Right atrium auricular region (tissue), 2 donors: ENCODE measurements at places on chromosomes 5 and 9. TPM values are rescaled to one million over a fixed set of nuclear protein-coding genes. Genes with fewer than 3 reads are reported as not detected.

- no peak for DNase-seq
Observed at GRCh38 chr5:68303038-68303738, 87.6 kb downstream of the PIK3R1 start.

DNA sequence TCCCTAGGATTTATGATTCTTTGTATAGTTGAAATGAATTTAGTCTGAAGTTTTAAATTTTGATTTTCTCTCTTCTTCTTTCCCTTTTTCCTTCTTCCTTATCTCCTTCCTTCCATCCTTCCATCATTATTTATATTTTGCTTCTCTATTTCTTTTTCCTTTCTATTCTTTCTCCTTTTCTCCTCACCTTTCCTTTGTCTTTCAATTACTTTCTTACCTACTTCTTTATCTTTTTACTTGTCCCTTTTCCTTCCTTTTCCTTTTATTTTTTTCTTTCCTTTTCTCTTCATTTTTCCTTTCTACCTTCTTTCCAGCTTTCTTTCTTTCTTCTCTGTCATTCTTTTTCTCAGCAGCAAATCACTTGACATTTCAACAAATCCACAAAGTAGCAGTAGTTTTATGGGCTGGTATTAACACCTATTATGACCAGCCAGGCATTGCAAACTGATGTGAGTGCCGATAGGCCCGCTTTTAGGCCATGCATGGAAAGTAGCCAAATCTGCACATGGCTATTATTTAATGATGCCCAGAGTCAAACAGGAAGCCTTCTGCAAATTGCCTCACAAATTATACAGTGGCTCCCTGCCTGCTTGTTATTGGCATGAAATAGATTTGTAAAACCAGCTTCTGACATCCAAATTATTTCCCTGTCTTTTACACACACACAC is 37.1 kb upstream of the NR3C1 start:
- DNase-seq: no peak

DNA sequence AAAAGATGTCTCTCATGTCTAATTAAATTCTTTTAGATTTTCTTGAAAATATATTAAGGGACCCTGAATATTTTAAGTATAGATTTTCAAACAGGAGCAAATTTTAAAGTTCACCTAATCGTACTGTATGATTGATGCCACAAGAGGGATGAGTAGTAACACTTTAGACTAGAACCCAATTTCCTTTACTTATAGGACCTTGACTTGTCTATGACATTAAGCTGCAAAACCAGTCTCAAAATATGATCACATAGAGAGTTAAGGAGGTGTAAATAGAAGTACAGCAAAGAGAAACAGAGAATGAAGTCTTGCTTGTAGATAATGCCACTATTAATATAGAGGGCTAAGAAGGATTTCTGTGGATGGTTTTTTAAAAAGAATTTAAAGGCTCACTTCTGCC is 312.9 kb upstream of the PRR16 start:
- no peak for DNase-seq

SLC36A3 gene
- total RNA-seq: not detected

GRCh38 chr5:130141659-130142320 is 237.5 kb downstream of the CHSY3 start:
- DNase-seq: no peak

DNA sequence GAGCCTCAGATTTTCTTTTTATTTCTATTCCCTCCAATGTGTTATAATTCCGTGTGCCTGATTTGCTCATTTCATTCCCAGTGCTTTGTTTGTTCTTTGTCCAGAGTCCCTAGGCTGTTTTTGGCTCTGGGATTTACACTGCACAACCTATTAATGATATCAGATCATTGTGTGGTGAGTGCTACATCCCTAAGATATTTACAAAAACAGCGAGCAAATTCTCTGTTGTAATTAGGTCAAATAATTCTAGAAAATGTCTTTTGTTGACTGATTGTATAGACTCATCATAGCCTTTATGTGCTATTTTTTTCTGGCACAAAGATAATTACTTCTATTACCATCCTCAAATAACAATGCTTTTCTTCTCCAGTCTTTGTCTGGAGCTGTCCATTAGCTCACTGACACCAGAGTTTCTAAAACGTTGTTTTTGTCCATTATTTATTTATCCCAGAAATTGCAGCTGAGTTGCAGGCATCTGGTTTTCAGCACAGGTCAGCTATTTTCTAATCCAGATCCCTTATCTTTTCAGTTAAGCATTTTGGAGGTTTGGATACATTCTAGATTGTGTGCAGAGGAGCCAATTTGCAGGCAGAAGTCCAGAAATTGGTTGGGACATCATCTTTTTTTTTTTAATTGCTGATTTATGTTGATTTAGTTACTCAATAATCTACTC is 379.9 kb upstream of the DMAC1 start:
- no peak for DNase-seq

- no peak for DNase-seq
Observed at GRCh38 chr5:3310541-3311261, 284.9 kb upstream of the IRX1 start.

DNA sequence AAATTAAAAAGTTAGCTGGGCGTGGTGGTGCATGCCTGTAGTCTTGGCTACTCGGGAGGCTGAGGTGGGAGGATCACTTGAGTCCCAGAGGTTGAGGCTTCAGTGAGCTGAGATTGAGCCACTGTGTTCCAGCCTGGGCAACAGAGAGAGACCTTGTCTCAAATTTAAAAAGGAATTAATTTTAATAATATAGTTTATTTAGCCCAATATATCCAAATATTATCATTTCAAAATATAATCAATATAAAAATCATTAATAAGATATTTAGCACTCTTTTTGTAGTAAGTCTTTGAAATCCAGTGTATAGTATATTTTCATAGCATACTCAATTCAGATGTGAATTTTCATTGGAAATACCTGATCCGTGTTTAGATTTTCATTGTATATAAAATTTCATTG is 43.2 kb upstream of the ORM1 start:
- DNase-seq: no peak

OR2V2 gene
- total RNA-seq: not detected

DNA sequence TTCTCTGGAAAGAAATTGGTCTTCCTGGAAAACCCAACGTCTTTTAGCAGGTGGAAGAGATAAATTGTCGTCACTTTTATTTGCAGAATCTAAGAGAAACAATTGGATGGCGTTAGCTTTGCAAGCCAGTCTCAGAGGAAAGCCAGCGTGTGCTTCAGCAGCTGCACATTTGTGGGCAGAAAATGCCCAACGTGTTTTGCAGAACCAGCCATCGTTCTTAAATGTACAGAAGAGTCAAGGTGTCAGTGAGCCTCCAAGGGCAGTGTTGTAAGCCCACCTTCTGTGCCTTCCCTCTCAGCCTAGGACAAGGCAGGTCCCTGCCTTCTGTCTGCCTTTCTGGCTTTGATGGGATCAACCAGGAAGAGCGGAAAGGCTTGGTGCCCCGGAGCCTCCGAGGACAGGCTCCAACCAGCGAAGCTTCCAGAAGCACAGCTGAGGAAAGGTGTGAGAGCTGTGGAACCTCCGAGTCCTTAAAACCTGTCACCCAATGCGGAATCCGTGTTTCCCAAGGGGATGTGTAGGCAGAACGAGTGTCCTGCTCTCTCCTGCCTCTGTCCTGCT is 116.0 kb upstream of the IRX2 start:
- DNase-seq: no peak

DNA sequence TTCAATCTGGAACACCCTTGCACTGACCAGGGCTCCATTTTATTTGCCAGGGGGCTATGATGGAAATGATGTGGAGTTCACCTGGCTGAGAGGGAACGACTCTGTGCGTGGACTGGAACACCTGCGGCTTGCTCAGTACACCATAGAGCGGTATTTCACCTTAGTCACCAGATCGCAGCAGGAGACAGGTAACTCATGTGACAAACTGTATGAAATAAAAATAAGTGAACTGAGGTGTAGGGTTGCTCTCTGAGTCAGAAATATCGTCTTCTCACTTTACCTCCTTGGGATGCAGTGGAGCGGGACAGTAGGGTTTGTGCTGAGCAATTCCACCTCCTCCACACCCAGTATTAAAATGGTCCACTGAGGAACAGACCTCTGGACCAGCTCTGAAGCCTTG is 22.1 kb downstream of the GABRP start:
- DNase-seq: no peak

- DNase-seq: no peak
Observed at GRCh38 chr5:142466195-142466971, 141.6 kb upstream of the SPRY4 start.

DNA sequence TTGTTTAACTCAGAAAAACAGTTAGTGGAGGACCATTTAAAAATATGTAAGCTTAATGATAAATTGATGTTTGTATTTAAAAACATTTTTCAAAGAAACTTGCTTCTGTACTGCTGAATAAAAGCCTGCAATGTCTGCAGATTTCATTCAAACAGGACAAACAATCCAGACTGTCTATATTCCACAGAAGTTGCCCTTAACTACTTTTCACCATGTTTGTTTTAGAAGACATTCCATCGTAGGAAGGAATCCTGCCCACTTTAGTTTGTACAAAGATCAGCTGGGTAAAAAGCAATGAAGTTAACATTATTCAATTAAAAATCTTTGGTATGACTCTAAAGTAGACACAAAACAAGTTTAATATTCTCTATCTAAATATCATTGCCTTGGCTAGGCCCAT is 195.7 kb upstream of the CCNH start:
- DNase-seq: no peak

GRCh38 chr5:42784132-42784531 is 27.5 kb downstream of the CCDC152 start:
- no peak for DNase-seq

GRCh38 chr9:69317894-69318293 is 7.1 kb upstream of the ENTREP1 start:
- no peak for DNase-seq

DNA sequence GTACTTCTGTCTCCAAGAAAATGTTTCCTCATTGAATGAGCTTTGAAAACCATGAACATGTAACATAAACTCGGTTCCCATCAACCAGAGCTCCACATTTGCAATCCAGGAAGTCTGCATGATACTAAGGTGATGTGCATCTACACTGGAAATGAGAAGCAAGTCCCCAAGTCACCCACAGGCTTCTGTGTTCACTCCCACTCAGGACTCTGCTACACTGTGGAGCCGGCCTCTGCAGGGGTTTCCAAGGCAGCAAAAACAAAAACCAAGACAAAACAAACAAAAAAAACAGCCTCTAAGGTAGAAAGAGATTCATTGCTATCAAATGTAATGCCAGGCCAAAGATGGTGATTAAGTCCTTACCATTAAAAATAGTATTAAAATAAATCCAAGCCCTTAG is 593.7 kb downstream of the IRX1 start:
- no peak for DNase-seq

DNA sequence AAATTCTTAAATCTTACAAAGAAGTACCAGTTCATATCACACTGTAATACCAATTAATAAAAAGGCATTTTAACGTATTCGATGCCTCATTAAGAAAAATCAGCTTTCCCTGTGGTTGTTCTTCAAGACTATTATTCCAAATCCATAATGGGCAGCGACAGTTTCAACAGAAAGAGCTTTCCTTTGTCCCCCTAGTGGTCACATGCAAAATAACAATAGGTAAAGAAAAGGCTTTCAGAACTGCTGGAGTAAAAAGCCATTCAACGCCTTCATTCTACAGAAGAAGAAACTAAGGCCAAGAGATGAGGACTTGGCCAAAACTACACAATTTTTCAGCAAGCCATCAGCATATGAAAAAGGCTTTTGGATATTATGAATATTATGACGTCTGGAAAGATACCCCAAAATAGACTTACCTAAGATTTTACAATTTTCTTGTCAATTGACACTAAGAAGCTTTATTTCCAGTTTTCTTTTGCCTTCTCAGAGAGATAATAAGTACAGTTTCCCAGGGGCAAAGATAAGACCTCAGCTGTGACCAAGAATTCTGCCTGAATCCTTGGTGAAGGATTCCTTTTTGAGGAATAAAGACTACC is 6.7 kb upstream of the CDH6 start:
- no peak for DNase-seq

GRCh38 chr5:39863926-39864552 is 439.3 kb upstream of the DAB2 start:
- DNase-seq: no peak

GRCh38 chr9:94014066-94014654 is 59.0 kb upstream of the BARX1 start:
- DNase-seq: no peak

DNA sequence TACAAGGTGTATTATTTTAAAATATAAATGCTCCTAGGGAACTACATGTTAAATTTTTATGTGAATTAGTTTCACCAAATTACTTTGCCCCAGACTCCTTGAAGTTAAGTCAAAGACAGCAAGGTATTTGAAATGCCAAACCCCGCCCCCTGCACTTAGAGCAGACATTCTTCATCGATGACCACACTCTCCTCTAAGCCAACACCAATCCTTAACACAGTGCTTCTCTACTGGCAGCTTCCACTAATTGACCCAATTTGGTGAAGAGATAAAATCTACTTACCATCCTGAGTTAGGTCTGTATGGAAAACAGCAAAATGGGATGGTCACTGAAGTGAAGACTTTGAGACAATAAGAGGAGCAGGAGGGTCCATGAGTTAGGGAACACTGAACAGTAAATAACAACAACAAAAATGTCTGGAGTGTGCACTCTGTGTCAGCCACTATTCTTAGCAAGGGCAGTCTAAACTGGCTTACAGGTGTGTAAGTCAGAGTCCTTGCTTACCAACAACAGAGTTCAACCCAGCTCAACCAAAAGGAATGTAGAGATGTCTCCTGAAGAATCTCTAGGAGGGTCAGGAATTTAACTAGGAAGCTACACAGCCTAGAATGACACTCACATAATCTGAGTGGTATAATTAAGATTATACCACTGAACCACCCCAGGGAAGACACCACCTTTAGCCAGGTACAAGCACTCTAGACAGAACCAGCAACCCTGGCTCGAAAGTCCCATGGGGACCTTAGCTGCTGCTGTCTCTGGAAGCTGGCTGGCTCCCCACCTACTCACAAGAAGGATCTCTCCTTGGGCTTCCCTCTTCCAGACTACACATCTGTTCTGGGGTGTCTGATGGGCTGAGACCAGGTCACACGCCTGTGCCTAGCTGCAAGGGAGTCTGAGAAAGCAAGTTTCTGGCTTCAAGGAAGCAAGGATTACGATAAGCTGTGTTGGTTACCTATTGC is 8.8 kb upstream of the UBE2QL1 start:
- no peak for DNase-seq

PPP2R2B gene
- total RNA-seq: 1.6 TPM

SLC6A7 gene
- total RNA-seq: not detected

DNA sequence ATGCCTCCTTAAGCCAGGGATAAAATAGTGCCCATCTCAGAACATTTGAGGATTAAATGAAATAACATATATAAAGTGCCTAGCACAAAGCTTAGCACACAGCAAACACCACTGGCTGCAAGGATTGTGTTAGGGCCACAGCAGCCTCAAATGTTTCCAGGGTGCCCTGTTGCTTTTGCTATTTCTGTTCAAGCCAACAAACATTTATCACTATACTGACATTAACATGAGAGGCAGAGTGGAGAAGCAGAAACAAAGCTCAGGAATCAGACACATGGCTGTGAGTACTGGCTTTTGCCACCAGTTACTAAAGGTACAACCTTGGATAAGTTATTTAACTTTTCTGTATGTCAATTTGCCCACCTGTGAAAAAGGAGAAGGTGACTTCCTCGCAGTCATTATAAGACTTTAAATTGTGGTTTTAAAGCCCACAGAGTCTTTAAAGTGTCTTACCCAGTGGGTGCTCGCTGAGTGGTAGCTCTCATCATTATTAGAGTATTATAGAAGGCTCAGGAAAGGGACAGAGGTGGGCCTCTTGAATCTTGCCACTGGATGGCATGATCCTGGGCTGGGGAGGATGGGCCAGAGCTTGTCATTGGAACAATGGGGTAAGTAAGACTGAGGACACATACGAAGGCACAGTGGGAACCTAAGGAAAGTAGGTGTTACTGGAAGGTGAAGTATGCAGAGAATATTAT is 98.2 kb downstream of the MARCHF3 start:
- no peak for DNase-seq

- DNase-seq: no peak
Observed at GRCh38 chr5:16296946-16297345, 117.4 kb upstream of the MARCHF11 start.

NFIB gene
- 80.1 TPM for total RNA-seq
